ENCODE measurements at places on chromosomes 1 and 21.

DNA sequence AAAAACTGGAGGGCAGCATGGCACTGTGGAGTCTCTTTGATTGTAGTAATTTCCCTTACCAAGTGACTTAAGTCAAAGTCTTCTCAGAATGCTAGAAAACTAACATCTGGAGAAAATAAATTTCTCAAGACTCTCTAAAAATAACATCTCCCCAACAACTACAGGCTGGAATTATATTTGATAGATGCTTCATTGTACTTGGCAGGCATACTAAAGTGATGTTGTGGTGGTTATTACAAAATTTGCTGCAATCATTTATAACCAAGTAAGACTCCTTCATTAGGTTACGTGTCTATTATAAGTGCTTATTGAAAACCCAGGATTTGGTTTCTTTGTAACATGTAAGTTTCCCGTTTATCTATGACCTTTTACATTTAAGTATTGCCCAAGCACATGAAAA lies 132.9 kb upstream of the NRIP1 start:
- DNase-seq: no peak

GRCh38 chr1:204630132-204630905 lies 55.2 kb downstream of the LRRN2 start:
- DNase-seq: no peak

DNA sequence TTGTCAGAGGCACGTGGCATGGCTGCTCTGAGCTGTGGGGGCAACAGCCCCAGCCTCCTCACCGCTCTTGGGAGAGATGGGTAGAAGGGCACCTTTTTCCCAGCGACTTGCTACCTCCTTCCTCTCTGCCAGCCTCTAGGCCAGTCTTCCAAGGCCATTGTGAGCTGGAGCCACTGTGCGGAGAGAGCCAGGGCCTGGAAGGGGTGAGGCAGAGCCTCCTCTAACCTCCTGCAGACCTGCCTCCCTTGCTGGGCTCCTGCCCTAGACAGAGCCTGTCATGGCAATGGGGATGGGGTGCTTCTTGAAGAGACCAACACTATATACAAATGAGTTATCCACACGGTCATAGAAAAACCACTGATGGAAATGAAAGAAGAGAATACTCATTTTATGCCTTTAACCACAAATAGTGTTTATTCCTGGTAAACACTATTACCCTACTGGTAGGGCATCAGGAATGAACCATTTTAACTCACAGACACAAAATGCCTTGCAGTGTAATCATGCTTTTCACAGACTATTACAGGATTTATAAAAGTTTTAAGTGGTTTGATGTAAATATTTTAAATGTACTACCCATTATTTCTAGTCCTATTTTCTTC lies 5.0 kb upstream of the IGFN1 start:
- no peak for DNase-seq

DNA sequence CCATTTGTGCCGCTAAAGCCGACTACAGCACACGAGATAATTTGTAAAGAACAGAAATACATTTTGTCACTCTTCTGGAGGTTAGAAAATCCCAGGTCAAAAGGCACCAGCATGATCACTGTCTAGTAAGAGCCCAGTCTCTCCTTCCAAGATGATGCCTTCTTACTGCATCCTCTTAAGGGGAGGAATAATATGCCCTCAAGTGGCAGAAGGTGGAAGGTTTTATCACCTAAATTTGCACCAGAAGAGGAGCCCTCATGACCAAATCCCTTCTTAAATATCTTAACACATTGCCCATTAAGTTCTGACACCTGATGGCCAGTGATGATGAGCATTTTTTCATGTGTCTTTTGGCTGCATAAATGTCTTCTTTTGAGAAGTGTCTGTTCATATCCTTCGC lies 326.7 kb upstream of the RGS18 start:
- no peak for DNase-seq

DNA sequence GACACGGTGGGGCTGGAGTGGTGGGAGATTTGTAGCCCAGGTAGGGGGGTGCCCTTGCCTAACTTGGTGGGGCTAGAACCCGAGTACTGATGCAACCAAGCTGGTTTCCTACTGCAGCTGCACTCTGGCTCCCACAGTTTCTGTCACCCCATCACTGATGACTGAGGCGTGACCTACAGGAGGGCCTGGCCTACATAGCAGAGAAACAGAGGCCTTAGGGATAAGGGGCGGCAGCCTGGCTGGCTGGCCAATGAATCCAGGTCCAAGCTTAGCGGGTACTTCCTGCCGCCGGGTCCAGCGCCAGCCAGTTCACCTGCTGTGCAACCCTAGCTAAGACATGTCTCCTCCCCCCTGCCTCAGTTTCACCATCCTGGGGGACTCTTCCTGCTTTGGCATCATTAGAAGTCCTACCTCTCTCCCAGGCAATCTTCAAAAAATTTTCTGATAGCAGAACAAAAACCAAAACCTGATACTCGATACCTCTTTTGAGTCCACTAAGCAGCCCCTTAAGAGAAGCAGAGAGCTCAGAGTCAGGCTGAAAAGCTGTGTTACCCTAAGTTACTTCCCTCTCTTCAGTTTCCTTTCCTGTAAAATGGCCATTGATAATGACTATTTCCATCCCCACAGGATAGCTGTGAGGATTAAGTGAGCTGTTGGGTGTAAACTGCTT lies 27.3 kb upstream of the RNF19B start:
- no peak for DNase-seq

DNA sequence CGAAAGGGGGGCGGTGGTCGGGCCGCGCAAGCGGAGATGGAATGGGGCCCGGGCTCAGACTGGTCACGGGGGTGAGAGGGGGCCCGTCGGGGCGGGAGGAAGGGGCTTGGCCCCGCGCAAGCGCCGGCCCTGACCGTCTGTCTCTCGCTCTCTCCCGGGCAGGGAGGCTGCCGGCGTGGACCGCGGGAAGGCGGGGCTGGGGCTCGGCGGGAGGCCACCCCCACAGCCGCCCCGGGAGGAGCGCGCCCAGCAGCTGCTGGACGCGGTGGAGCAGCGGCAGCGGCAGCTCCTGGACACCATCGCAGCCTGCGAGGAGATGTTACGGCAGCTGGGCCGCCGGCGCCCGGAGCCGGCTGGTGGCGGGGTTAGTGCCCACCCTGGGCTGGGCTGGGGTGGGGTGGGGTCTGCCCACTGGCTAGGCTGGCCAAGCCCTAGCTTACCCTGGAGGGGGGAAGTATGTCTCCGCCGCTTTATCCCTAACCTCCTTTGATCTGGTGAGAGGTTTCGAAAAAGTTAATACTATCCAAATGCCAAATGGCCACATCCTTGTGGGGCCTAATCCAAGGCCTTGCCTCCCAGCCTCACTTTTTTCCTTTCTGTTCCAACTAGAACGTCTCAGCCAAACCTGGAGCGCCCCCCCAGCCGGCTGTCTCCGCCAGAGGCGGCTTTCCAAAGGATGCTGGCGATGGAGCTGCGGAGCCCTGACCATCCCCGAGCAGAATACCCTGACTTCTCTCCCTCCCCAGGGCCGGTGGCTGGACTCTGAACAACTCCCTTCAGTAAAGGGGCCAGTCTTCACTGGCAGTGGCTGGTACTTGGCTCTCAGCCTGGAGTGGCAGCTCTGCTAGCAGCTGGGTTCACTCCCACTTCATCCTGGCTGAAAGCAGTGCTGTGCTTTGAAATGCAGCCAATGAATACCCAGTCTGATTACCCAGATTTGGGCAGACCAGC lies 636 bp upstream of the YRDC start:
- no peak for DNase-seq

- DNase-seq: no peak
Observed at GRCh38 chr1:58778385-58779000, 5.4 kb downstream of the JUN start.

DNA sequence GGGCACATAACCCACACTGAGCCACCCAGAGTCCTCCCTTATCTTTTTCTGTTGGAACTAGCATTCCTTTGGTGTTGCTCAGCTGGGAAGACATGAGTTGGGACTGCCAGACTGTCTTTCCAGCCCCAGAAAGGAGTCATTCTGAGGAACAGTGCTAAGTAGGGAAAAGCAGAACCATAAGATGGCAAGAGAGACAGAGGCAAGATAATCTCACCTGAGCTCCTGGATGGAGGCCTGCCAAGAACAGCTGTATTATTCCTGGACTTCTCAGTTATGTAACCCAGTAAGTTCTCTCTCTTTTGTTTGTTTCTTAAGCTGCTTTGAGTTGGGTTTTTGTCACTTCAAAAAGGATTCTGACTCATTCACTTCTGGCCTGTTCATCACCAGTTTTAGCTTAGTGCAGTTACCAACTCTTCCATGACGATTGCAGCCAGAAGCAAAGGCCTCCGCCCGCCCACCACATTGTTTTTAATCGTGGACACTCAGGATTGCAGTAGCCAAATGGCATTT lies 134.4 kb downstream of the OMA1 start:
- DNase-seq: no peak

- DNase-seq: no peak
Observed at GRCh38 chr1:201820413-201820812, 8.5 kb upstream of the IPO9 start.

- no peak for DNase-seq
Observed at GRCh38 chr1:175508320-175509110, 234.9 kb downstream of the TNR start.

- no peak for DNase-seq
Observed at GRCh38 chr1:175138579-175138978, 54.0 kb downstream of the KIAA0040 start.

DNA sequence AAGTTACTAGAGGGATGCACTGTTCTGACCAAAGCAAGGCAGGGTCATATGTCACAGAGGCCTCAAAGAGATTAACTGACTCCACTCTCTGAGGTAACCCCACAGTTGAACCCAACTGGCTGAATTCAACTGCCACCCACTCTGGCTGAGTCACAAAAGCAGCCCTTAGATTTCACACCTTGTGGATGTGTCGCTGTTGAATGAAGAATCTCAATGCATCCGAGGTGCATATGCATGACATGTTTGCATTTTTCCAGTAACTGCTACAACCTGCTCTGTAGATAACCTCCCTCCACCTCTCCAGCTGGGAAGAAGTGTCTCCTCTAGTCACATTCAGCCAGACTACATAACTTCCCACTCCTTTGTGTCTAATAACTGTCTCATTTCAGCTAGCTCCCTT lies 27.9 kb upstream of the KIF21B start:
- no peak for DNase-seq

- no peak for DNase-seq
Observed at GRCh38 chr1:15188130-15188524, 34.6 kb downstream of the TMEM51 start.

DNA sequence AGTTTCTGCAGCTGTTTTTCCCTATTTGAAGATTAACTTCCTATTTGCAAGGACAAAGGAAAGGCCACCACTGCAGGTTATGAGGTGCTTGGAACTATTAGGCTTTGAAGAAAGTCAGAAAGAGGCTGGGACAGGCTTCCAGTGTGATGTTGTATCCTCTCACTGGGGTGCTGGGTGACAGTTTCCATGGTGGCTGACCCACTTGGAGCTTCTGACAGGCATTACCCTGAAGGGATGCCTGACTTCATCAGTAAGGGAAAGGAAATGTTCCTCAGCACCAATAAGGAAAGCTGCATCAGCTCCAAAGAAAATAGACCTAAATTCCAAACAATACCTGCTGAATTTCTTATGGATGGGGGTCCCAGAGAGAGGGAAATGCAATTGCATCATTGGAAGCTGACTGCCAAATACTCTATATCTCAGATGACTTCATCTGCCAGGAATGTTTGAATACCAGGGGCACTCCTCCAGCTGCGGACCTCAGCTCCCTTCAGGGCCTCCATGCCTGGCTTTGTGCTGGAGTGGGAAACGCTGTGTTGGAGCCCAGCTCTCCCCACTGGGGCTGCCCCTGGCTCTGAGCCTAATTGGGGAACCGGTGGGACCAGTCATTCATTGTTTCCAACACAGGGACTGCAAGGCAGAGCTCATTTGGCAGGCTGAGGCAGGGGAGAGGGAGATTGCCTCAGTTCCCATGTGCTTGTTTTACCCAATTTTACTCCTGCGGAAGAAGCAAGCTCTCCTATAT lies 76.6 kb downstream of the RGL1 start:
- no peak for DNase-seq

GRCh38 chr1:57088653-57089052 lies 122.8 kb upstream of the C8B start:
- DNase-seq: no peak

- no peak for DNase-seq
Observed at GRCh38 chr1:203481196-203481595, 5.6 kb downstream of the PRELP start.

DNA sequence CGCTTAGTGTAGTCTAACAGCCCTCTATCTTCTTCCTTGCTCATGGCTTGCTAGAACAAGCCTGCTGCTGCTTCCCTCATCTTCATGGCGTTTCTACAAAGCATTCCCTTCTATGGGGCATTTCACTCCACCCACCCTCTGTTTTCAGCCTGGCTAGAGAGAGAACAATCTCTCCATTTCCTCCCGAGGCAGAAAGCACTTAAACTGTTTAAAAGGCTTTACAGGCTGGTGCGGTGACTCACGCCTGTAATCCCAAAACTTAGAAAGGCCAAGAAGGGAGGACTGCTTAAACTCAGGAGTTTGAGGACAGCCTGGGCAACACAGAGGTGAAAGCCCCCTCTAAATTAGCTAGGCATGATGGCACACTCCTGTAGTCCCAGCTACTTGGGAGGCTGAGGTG lies 17.8 kb downstream of the ORC1 start:
- no peak for DNase-seq

- no peak for DNase-seq
Observed at GRCh38 chr1:31761883-31762282, 2.3 kb downstream of the ADGRB2 start.

DNA sequence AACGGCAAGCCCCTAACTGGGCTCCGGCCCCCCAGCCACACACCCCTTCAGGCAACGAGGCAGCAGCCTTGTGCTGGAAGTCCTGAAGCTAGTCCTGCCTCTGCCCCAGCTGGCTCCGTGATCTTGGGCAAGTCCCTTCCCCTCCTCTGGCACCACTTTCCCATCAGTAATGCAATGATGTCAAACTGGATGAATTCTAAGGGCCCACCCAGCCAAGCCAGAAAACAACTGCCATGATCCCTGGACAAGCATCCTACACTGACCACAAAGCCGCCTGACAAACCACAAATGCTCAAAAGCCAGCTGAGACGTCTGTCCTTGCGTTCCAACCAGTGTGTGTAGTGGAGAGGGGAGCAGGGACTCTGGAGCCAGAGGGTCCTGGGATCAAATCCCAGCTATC lies 26.8 kb downstream of the IFFO2 start:
- DNase-seq: no peak

- no peak for DNase-seq
Observed at GRCh38 chr1:232996143-232996542, 45.7 kb downstream of the NTPCR start.

DNA sequence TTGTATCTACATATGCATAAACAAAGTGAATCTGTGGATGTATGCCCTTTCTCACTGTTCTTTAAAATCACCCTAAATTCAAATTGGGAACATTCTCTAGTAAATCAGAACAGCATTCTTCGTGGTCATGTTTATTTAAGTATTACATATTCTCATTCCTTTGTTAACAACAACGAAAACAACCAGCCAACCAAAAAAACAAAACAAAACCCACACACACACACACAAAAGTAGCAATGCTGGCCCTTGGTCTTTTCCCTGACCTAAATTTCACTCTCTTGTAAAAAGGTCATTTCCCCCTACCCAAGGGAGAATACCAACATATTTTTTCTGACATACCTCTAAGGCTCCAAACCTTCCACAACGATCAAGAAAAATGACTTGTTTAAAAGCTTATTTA lies 102.6 kb downstream of the NRIP1 start:
- DNase-seq: no peak

GRCh38 chr1:218611916-218612585 lies 266.9 kb downstream of the TGFB2 start:
- DNase-seq: no peak
